Astrocyte (in vitro differentiated cells and primary cell): ENCODE measurements at places on chromosomes 3 and 15.

- no peak for DNase-seq
Observed at GRCh38 chr15:39419651-39420050, 161.2 kb upstream of the THBS1 start.

- peak; percentile 74 for DNase-seq
Observed at GRCh38 chr3:66121318-66121717, 82.6 kb upstream of the MAGI1 start.

DNA sequence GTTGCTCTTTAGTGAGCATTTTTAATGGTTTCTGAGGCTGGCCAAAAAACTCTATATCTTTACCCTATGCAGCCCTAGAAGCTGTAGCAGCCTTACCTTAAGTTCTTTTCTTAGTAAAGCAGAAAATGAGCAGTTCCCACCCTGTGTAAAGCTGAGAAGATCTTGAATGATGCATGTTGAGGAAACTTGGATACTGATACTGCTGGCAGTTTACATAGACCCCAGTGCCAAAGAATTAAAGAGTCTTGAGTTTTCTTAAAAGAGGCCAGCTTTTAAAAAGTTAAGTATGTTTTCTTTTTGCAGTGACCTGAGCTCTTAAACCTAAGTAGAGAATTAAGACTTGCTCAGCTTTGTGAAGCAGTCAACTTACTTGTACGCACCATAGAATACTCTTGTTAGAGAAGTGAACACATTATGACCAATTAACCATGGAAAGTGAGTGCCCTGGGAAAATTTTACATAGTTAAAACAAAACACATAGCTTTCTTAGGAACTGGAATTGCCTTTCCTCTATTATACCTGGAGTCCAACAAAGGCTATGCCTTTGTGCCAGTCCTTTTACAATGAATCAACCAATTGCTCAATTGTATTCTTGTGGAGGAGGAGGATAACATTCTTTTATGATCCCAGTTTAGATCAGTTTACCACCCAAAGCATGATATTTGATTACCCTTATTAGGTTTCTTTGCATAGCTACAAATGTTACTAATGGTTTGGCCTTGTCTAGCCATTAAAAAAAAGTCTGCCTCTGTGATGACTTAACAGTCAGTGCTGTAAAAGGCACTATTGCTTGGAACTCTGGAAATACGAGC, 28.4 kb downstream of the PLS1 start:
- DNase-seq, result no peak

DNA sequence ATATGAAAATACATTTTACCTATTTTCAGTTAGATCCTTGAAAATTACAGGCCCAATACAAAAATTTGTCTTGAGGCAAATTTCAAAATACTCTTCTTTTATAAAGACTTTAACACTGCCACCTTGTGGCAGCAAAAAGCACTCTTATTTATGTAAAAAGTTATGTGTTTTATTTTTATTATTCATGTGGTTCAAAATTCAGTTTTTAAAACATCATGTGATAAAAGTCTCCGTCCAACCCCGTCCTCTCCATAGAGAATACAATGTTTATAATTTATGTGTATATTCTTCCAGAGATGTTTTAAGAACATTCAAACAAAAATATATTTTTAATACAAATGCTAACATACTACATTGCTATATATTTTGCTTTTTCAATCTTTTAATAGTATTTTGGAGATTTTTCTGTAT, 36.9 kb upstream of the TRIM59 start:
- no peak for DNase-seq

- no peak for DNase-seq
Observed at GRCh38 chr15:73258271-73259108, 110.3 kb downstream of the HCN4 start.

- DNase-seq, result no peak
Observed at GRCh38 chr3:49724586-49724985, 835 bp upstream of the GMPPB start.

- no peak for DNase-seq
Observed at GRCh38 chr3:70516076-70516475, 203.6 kb upstream of the MDFIC2 start.

- peak; percentile 49 for DNase-seq
Observed at GRCh38 chr15:76185716-76186115, 125.6 kb downstream of the ETFA start.

GRCh38 chr3:33061782-33062181, 35.2 kb downstream of the GLB1 start:
- DNase-seq, result peak; percentile 64

DNA sequence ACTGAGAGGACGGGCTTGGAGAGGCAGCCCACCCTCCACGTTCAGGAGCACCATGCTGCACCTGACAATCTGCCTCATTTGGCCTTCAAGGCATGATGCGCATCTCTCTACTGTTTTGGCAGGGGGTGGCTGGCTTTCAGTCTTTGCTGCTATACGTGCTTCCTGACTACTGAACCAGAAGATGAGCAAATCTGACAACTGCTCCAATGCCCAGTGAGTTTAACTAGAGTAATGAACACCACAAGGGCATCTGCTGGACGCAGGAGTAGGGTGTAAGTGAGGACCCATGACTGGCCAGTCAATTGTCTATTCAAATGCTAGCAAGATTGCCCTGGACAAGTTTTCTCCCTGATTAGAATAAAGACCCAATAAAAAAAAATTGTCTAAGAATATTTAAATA, 335.7 kb downstream of the MAGI1 start:
- DNase-seq, result no peak

DNA sequence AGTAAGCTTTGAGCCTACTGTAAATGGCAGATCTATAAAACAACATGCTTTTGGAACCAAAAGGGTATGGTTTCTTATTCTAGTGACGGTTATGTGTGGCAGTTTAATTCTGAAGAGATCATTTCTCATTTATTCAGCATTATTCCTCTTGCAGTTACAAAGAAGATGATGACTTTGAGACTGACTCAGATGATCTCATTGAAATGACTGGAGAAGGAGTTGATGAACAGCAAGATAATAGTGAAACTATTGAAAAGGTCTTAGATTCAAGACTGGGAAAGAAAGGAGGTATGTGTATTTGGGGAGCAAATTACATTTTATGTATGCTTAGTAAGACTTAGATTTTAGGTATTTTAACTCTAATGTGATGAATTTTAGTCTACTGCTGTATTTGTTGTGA, 41.5 kb downstream of the CHD2 start:
- no peak for DNase-seq

GRCh38 chr3:177724020-177724638, 526.8 kb upstream of the TBL1XR1 start:
- no peak for DNase-seq

DNA sequence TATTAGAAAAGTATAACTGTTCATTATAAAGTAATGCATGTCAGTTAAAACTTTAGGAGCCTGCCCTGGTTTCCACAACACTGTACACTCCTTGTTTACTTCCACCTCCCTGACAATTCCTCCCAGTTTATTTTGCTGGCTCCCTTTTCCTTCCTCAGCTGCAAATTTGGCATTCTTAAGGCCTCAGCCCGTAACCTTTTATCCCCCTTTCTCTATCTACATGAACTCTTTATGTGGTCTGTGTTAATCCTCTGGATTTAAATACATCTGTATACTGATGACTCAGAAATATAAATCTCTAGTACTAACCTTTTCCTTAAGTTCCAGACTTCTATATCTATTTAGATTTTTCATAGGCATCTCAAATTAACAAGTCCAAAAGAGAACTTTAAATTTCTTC, 143.6 kb downstream of the OTOL1 start:
- no peak for DNase-seq

GRCh38 chr3:47015151-47015550, 35.7 kb downstream of the NBEAL2 start:
- no peak for DNase-seq

DNA sequence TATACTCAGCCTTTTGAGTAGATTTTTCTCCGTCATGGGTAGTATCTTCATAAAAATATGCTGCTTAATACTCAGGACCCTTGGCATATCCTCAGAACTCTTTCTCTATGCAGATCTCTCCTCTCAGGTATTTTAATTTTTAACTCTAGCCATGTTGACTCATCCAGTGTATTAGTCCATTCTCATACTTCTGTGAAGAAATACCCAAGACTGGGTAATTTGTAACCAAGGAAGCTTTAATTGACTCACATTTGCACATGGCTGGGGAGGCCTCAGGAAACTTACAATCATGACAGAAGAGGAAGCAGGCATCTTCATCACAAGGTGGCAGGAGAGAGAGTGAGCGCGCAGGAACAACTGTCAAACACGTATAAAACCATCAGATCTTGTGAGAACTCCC, 129.3 kb upstream of the CD96 start:
- no peak for DNase-seq

DNA sequence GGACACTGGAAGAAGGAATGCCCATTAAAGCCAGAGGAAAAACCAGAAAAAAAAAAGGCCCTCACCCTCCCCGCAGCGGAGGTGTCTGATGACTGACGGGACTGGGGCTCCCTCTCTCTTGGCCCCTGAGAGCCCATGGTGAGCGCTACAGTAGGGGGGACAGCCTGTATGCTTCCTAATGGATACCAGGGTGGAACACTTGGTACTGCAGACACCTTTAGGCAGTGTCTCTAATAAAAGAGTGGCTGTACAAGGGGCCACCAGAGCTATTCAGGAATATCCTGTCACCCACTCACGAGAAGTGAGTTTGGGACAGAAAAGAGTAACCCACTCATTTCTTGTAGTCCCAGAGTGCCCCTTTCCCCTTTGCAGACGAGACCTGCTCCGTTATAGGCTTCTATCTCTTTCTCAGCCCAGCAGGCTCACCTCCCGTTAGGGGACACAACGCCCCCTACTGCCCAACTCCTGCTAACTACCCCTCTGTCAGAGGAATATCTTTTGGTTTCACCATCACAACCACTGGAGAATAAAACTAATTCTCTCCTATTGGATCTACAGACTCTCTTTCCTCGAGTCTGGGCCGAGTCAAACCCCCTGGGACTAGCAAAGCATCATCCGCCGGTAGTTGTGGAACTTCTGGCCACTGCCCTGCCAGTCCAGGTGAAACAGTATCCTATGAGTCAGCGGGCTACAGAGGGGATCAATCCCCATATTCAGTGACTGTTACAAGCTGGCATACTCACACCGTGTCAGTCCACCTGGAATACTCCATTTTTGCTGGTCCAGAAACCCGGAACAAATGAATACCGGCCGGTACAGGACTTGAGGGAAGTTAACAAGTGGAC, 40.8 kb downstream of the ZBTB11 start:
- DNase-seq, result no peak

GRCh38 chr3:182810574-182811268, 17.4 kb downstream of the ATP11B start:
- DNase-seq, result no peak

GRCh38 chr15:45100884-45101625, 12.9 kb downstream of the DUOX2 start:
- DNase-seq, result no peak

DNA sequence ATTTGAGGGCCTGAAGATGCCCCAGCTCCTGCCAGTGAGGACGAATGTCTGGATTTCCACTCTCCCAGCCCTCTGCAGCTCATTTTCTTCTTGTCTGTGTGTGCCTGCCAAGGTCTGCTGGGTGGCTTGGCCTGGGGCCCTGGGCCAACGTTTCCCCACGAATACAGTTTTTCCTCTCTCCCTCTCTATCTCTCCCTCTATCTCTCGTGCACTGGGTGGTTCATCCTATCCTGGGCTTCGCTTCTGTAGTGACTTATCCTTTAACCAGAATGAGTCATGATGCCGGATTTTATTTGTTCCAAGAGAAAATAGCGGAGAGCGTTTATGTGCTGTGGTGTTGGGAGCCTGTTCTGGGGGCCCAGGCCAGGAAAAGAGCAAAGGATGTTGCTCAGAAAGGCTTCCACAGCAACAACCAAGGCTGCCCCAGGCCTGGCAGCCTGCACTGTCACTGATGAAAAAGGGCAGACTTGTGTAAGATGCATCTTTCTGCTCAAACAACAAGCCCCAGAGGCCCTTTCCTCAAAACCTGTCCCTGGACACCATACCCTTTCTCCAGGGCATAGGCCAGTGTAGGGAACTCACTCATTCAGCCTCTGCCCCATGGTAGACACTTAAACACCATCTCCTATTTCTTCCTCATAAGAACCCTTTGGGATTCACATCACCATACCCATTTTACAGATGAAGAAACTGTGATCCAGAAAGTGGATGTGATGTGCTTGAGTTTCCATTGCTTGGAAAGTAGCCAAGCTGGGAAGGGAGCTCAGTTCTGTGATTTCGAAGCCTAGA, 47.3 kb downstream of the ITGA11 start:
- DNase-seq, result peak; percentile 94

DNA sequence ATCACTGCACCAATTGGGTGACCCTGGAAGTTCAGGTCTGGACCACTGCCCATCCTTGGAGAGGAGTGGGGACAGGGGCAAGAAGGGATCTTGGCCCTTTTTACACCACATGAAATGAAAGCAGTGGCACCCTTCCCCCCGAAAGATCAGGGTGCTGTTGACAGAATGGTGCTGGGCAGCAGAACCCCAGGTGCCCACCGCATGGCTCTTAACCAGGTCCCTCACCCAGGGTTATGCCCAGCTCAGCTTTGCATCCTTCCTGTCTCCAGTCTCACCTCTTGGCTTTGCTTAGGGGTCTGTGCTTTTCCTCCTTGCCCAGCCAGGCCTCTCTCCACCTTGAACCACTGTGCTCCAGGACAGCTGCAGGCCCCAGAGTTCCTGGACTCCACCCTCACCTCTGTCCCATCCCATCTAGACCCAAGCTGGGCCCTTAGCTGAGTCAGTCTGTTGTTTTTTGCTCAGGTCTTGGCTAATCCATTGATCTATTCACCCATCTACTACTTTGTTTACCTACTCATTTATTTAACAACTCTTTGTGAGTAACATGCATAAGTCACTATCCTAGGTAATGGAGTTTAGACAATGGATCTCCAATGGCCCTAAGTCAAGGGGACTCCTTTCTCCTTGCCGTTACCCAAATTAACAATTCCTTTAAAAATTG, 77.1 kb upstream of the PRR23E start:
- DNase-seq, result no peak

- DNase-seq, result no peak
Observed at GRCh38 chr3:187072511-187072910, 66.8 kb downstream of the RPL39L start.

- DNase-seq, result peak; percentile 8
Observed at GRCh38 chr3:75294124-75294523, 370.0 kb upstream of the FRG2C start.

DNA sequence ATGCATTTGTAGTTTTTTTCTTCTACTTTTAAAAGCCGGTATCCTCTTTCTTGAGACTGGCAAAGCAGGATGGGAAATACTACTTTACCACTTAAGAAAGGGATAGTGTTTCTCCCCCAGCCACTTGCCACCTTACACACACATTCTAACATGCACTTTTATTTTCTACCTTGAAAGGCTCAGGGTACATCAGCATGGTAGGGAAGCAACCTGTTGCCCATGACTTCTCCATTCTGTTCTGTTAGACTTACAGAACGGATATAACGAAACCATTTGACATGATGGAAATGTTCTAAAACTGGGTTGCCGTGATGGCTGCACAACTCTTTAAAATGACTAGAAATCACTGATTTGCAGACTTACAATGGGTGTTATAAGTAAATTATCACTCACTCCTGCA, 405.5 kb downstream of the SHQ1 start:
- DNase-seq, result no peak
